Activated CD4-positive, alpha-beta T cell treated with anti-CD3 and anti-CD28 coated beads, Interleukin-2, amount 50 U/mL, for 24 hours (primary cell): ENCODE measurements at places on chromosomes 16 and 17.

GRCh38 chr16:87834005-87834667, 35.2 kb downstream of the SLC7A5 start:
- no peak for DNase-seq

GRCh38 chr16:58820411-58820810, 86.3 kb upstream of the GOT2 start:
- no peak for DNase-seq

DNA sequence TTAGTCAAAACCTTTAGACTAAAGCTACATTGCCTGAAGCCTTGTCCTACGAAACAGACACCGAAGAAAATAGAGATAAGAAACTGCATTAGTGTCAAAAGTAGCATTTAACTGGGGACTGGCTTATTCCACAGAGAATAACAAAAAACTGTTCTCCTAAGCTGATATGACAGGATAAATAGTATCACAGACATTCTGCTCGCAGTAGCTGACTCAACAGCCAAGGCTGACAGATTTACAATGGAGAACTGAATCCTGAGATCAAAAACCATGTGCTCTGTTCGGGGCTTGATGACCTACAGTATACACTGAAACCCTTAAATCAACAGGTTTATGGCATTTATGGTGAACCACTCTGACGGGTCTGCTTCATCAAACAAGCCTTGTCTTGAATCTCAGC, 25.5 kb downstream of the ADAMTS18 start:
- DNase-seq: no peak

DNA sequence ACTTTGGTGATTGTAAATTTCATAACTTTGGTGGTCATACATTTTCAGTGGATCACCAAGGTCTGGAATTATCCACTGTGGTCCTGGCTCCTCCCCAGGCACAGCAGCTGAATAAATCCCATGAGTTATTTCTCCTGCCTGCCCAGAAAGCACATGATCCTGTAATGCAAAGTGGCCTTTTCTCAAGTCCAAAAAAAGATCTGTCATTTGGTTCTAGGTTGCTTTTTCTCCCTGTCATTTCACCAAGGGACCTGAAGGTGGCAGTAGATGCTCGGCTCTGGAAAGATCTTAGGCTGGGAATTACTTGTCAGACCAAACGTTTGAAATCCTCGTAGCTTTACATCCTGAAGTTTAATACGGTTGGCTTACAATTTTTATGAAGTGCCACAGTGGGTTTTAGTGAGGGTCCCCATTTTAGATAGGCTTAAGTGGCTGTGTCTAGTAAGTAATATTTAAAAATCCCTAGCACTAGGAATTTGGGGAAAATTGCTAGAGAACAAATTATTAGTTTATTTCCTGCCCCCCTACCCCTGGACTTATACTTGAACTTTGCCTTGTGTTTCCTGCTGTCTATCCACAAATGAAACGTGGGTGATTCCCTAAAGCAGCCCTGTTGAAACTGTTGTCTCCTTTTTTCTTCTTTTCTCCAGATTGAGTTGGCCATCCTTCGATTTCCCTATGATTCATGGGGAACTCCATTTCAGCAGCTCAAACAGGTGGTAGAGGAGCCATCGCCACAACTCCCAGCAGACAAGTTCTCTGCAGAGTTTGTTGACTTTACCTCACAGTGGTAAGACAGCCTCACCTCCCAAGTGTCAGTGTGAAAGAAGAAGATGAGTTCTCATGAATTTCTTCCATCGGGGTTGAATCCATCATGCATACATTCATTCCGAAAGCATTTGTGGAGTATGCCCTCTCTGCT, 111.7 kb downstream of the MAP2K6 start:
- no peak for DNase-seq

GRCh38 chr17:33560165-33560564, 267.1 kb upstream of the ASIC2 start:
- DNase-seq: no peak

DNA sequence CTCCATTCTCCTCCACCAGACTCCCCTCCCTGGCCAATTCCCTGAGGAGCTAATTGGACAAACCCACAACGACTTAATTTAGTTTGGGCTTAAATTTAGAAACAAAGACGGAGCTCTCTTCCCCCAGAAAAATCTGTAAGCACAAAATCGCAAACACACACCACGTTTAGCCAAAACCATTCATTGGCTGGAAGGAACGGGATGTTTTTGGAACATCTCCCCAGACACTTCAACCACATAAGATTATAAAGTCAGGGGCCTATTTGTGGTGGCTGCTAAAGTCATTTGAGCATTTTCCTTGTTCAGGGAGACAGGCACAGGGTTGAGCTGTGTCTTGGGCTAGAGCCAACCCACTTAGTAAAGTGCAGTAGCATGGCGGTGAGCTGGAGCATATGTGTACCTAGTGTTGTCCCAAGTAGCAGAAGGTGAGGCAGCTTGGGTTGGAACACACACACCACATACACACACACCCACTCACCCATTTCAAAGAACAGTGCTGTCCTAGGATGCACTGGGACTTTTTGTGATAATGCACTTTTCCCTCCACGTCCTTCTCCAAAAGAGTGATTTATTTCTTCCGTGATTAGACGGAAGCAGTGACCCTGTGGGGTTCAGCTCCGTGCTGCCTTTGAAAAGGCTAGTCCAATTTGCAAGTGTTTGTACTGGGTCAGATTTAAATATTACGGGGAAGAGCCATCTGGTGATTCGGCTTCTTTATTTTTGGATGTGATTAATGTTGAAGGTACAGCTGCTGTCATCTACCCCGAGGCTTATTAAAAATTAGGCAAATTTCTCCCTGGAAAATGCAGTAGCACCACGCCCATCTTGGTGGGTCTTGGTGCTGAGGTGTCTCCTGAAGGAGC, 32.2 kb downstream of the ELAC2 start:
- DNase-seq: no peak

GRCh38 chr16:17382514-17382913, 88.2 kb downstream of the XYLT1 start:
- DNase-seq: no peak
